ENCODE measurements at places on chromosomes 4 and X. TPM values are rescaled to one million over a fixed set of nuclear protein-coding genes. Genes with fewer than 3 reads are reported as not detected.

DNA sequence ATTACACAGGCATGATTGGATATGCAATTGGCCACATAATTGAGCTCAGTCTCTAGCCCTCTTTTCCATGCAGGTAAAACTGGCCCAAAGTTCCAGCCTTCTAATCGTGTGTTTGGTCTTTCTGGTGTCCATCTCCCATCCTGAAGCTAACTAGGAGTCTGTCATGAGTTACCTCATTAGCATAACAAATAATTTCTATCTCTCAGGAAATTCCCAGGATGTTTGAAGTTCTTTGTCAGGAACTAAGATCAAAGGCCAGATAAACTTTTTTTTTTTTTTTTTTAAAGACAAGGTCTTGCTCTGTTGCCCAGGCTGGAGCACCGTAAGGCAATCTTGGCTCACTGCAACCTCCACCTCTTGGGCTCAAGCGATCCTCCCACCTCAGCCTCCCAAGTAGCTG, 15.8 kb downstream of the ATXN3L start:
- no peaks in the 10 kb centered on the region for H3K4me1 ChIP-seq
- no peak overlapping the region for H3K27ac ChIP-seq
- H3K36me3 ChIP-seq = no peaks in the 10 kb centered on the region
- no peaks in the 10 kb centered on the region for H3K27me3 ChIP-seq

DNA sequence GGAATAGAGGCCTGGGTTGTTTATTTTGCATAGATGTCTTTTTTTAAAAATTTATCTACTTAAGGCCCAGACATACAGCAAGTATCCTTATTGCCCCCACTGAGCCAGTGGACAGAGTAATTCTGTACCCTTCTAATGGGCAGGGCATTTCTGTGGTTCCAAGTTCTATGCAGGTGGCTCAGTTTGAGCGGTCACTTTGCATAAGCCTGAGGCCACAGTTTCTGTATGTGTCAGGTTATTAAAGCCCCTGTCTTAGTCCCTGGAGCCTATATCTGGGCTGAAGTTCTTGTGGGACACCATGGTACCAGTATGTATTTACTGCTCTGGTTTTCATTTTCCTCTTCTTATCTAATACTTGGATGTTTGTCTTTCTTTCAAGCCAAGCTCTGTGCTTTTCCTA, 168.8 kb downstream of the MID1IP1 start:
- no peaks in the 10 kb centered on the region for H3K4me1 ChIP-seq
- no peaks in the 10 kb centered on the region for H3K36me3 ChIP-seq
- DNase-seq = no peak
- no peaks in the 10 kb centered on the region for H3K27me3 ChIP-seq
- no peak overlapping the region for H3K4me3 ChIP-seq

DNA sequence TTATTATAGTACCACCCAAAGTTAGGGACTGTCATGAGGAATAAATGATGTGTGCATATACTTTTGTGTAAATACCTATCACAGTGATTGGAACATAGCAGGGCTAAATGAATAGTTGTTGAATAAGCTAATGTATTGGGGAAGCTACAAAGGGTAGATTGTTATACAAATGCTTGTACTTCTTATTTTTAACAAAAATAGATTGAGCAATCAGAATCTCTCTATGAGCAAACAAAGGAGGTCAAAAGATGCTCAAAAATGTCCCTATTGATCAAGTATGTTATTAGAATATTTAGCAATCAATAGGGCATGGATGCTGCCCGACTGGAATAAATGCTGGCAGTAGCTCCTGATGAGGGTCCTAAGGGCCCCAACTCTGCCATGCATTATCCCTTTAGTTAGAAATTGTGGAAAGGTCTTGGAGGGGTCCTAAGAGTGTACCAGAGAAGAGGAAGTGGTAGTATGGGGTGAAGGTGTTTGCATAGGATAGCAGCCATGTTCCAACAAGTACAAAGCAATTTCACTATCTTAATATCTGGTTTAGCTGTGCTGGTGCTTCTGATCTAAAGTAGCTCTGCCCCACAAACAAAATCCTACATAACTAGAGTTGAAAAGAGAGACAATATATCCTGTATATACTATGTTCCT, 33.1 kb upstream of the TAPT1 start:
- no peaks in the 10 kb centered on the region for H3K36me3 ChIP-seq
- H3K4me3 ChIP-seq = no peak overlapping the region
- H3K27me3 ChIP-seq = no peaks in the 10 kb centered on the region
- H3K4me1 ChIP-seq = peaks cover 5% of the 10 kb centered on the region
- DNase-seq = no peak

GRCh38 chrX:69065451-69065850, 99.8 kb downstream of the PJA1 start:
- H3K4me1 ChIP-seq = no peaks in the 10 kb centered on the region
- no peak overlapping the region for H3K4me3 ChIP-seq
- no peak for DNase-seq
- no peak overlapping the region for H3K27ac ChIP-seq
- H3K27me3 ChIP-seq = no peaks in the 10 kb centered on the region

DNA sequence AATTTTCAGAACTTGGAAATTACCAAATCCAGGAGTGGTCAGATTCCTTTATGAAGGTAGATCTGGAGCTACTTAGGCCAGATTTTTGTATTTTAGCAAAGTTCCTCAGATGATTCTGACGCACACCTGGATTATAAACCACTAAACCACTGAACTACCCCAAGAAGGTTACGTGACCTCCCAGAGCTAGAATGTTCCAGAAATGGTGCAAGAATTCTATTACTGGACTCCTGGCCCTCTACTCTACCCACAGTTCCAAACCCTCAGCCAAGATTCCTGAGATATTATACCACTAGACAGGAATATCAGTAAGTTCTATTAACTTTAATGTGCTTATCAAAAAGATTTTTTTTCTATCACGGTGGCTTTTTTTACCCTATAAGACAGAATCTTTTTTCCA, 67.1 kb downstream of the ABCG2 start:
- H3K36me3 ChIP-seq = no peaks in the 10 kb centered on the region
- H3K4me3 ChIP-seq = no peak overlapping the region
- H3K27ac ChIP-seq = no peak overlapping the region

GRCh38 chr4:47462799-47463234, 685 bp downstream of the COMMD8 start:
- no peak for DNase-seq
- H3K36me3 ChIP-seq = no peaks in the 10 kb centered on the region
- H3K27me3 ChIP-seq = no peaks in the 10 kb centered on the region
- H3K4me3 ChIP-seq = peak overlapping the region; percentile 67
- peaks cover 5% of the 10 kb centered on the region for H3K4me1 ChIP-seq

XAGE2 gene
- not detected for total RNA-seq

IL15 gene
- 0.21 TPM for total RNA-seq

All from A673 (cell line).